ENCODE measurements at places on chromosomes 11 and 22. TPM values are rescaled to one million over a fixed set of nuclear protein-coding genes. Genes with fewer than 3 reads are reported as not detected.

Gene PRAME
- not detected for total RNA-seq

GRCh38 chr11:115286614-115287013 is 217.6 kb downstream of the CADM1 start:
- DNase-seq = no peak

DNA sequence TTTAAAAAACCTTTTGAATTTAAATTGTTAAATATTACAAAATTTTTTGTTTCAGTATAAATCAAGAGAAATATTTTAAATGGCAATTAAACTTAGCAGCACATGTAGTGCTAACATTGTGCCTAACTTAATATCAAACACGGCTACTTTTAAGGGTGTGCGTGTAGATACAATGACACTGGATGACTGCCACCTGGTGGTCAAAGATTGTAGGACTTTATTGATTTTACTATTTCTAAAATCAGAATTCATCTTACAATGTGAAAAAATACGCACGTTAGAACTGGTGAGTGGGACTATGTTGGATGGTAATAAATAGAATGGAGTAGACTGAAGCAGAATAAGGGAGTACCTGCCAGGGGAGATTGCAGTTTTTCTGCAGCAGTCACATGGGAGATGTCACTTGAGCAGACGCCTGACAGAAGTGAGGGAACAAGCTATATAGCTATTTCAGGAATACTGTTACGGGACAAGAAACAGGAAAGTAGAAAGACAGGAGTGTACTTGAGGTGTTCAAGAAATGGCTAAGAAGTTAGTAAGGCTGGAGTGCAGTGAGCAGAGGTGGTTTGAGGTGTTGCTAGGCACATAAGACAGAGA is 52.9 kb downstream of the UVRAG start:
- no peak for DNase-seq

DNA sequence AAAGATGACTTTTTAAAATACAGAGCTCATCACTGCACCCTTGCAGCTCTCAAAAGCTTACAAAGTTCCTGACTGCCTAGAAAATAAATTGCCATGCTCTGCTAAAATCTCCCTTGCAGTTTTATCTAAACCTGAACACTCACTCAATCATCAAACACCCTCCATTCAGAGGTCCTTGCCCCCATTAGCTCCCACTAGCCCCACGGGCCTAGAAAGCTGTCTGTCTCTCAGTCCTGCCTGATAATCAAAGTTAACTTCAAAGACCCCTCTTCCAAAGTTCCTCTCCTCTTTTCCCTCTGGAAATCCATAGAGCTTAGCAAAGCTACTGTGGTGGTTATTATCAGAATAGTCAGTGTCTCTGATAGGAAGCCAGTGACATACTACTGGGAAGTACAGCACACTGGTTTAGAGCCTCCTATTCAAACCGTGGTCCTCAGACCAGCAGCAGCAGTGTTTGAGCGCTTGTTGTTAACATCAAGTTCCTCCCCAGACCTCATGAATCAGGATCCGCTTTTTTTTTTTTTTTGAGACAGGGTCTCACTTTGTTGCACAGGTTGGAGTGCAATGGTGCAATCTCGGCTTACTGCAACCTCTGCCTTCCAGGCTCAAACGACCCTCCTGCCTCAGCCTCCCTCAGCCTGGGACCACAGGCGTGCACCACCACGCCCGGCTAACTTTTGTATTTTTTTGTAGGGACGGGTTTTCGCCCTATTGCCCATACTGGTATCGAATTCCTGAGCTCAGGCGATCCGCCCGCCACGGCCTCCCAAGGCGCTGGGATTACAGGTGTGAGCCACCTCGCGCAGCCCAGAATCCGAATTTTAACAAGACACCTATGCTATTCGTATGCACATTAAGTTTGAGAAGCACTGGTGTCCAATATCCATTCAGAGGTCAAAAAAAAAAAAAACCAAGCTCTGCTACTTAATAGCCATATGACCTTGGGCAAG is 1.2 kb downstream of the NDUFC2 start:
- no peak for DNase-seq

- DNase-seq = no peak
Observed at GRCh38 chr11:96284917-96285316, 58.1 kb downstream of the MAML2 start.

DNA sequence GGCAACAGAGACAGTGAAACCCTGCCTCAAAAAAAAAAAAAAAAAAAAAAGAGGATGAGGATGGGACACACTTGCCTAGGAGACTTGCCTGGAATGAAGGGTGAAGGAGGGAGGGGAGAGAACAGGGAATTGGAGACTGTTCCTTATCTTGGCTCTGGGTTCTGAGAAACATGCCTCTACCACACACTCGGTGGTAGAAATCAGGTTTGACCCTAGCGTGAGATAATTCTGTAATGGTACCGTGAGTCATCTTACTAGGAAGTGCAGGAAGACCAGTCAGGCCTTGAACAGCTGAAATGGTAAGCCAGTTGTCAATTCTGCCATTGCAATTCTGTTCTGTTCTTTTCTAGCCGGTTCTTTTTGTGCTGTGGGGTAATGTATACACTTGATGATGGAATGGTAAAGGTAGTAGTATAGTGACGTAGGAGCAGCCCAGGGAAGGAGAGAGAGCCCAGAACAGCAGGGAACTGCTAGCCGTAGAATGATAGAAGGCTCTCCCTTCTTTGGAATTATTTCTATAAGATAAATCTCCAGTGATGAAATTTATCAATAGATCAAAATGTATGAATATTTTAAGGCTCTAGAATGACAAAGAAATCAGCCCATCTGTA is 3.9 kb upstream of the AMBRA1 start:
- no peak for DNase-seq

DNA sequence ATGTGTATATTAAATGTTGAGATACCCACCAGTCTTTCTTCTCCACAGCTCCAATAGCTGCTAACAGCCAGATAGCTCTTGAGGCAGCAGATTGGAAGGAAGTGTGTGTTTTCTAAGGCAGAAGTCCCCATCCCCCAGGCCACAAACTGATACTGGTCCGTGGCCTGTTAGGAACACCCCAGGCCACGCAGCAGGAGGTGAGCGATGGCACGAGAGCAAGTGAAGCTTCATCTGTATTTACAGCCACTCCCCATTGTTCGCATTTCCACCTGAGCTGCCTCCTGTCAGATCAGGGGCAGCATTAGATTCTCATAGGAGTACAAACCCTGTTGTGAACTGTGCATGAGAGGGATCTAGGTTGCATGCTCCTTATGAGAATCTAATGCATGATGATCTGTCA is 12.7 kb downstream of the CCDC73 start:
- no peak for DNase-seq

DNA sequence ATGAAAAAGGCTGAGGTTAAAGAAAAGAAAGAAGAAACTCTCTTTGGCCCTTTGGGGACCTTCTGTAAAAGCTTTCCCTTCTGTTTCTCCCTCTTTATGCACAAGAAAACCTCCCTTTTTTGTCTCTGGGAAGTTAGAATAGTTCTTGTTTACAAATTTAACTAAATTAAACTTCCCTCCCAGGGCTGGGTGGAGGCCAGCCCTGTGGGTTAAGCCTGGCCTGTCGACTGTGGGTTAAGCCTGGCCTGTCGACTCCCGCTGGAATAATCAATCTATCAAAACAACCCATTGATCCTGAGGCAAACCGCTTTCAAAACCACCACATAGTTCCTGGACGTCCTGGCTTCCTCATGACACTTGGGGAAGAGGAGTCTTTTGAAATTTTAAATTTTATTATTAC is 1.2 kb upstream of the DRG1 start:
- no peak for DNase-seq

GRCh38 chr11:27864611-27865010 is 164.4 kb upstream of the BDNF start:
- DNase-seq = no peak

DNA sequence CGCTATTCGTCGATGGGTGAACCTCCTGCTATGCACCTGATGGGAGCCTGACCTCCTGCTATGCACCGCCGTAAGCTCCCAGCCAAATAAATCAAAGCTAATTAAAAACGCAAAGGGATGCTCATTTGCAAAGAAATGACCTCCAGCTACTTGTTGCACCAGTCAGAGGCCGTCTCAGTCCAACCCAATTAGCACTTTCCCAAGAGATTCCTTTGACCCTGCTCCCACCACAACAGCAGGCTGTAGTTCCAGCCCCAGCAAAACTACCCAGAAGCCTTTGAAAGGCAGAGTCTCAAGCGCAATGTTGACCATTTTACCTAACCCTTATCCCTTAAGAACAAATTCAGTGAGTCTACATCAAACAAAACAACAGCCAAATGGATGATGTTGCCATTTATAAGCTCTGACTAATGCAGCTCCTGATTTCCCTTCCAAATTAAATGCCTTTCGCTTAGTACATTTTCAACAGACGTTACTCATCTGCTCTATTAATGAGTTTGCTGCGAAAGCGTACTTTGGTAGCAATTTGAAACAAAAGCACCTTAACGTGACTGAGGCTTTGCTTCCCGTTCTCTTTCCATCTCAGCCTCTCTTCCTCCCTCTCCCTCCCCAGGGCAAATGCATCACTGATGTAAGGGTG is 17.2 kb upstream of the BSX start:
- DNase-seq = no peak

GRCh38 chr11:73554671-73555320 is 43.1 kb downstream of the FAM168A start:
- DNase-seq = no peak

DNA sequence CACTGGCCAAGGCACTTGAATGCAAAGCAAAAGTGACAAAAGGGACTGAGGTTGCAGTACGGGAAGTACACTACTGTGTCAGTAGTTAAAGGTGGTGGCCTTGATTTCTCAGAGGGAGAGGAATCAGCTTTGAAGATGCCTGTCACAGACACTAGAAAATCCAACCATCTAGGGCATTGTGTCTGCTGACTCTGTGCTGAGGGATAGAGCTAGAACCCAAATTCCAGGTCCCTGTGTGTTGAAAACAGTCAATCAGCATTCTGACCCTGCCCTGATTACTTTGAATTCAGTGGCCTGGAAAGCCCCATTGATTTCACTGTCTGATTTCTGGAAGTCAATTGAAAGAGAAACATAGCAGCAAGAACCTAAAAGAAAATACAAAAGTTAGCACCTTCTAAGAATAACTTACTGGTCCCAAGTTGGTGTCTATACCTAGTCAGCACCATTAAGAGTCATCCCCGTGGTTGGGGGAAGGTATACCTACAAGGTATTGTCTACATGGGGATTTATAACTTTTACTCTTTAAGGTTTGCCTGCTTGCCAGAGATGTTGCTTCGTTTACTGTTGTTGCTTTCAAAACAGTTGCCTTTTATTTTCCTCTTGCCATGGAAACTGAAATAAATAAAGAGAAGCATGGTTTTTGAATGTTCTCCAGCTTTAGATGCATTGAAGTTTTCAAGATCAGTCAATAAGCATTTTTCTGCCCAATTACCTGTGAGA is 97.3 kb downstream of the PDHX start:
- no peak for DNase-seq

Gene NXPE2
- total RNA-seq = not detected

DNA sequence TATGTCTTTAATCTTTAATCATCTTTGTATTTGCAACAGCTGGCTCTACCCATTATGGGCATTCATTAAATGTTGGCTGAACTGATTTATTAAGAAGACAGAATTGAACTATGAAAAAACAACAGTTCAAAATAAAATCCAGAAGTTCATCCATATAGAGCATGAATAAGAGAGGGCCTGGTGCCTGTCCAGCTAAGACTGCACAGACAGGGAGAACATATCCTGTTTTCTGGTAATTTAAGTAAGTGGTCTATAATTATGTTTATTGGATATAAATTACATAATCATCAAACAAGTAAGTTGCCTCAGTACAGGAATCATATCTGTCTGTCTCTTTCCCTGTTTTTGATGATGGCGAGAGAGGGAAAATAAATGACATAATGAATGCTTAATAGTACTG is 137.2 kb downstream of the RBFOX2 start:
- no peak for DNase-seq

Gene RIC3
- 24.1 TPM for total RNA-seq

Gene OR5A1
- total RNA-seq = not detected

Gene KCNK4
- total RNA-seq = not detected

DNA sequence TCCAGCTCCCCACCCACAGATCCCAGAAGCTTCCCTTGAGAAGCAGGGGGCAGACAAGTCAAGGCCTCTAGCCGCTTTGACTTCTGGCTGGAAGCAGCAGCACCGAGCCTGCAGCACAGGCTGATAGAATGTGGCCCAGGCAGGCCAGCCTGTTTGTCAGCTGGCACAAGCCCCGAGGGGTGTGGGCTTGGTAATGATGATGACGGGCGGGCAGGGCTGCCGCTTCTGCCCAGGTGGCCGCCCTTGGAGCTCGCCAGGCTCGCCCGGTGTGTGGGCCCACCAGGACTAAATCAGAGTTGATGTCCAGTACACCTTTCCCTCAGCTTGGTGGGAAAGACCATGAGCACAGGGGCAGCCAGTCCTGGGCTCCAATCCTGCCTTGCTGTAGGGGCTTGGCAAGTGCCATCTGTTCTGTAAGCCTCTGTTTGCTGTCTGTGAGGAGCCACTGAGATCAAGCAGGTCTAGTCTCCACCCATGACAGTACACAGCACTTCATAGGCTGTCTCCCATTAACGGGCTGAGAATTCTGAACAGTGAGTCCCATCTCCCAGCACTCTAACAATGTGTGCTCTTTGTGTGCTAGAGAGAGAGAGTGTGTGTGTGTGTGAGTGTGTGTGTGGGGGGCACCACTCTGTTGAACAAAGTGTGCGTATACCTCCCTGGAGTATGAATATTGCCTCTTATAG is 26.8 kb downstream of the MICAL2 start:
- no peak for DNase-seq

GRCh38 chr11:11425806-11426205 is 72.8 kb upstream of the CSNK2A3 start:
- DNase-seq = no peak

DNA sequence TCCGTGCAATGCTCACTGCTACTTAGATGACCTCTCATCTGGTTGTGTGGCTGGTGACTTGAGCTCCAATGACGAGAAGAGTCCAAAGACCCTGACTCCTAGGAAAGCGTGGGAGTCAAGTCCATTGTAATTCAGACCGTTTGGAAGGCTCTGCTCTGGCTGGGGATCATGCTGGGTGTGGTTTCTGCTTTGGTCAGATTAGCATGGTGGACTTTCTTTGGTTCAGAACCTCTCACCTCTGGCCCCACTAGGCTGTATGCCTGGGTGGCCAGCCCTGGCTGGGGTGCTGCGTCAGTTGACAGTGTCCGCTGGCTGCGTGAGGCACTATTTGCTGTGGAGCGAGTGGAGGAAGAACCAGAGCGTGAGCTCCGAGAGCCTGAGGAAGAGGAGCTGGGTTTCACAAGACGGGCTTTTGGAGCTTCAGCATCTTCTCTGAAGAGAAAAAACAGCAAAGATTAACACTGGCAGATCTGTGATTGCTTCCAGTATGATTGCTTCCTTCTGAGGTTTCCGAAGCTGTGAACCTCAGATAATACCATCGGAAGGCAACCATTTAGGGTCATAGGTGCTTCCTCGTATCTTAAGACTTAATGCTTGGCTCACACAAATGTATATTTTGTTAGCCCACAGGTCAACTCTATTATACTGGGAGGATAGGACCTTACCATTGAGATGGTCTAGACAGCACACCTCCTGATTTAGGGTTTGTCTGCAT is 11.6 kb upstream of the HSPA8 start:
- no peak for DNase-seq

Data from spleen (tissue), 13 donors.